ENCODE measurements at places on chromosomes 5 and 9.

DNA sequence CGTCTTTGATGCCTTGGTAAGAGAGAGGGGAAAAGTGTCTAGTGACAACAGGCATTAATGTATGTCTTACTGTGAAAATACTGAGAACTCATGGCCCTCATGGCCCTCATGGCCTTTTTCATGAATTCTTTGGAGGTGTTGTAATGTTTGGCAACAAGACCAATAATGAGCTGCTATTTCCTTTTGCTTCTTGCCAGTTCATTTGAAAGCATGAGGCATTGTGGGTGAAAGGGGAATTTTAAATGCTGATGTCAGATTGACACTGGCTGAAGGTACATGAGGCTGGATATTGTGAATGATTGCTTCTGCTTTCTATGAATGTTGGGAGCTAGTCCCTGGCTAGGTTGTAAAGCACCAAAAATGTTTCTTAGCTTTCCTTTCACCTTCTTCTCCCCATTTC lies 79.2 kb downstream of the DOCK2 start:
- no peak for DNase-seq

GRCh38 chr5:152218694-152219093 lies 186.4 kb downstream of the NMUR2 start:
- DNase-seq = no peak

GRCh38 chr9:113636693-113637092 lies 173.2 kb downstream of the RGS3 start:
- DNase-seq = no peak

DNA sequence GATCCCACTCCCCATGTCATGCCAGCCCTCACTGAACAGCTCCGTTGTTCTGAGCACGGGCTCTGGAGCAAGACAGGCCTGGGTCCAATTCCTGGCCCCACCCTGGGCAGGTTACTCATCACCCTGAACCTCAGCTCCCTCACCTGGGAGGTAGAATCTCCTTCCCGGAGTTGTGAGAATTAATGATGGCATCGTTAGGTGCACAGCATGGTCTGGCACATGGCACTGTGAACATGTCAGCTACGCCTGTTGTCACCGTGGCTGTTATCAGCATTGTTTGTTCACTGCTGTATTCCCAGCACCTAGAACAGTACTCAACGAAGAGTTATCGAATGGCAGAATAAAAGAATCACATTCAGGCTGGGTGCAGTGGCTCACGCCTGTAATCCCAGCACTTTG lies 43.0 kb downstream of the LRSAM1 start:
- no peak for DNase-seq

GRCh38 chr5:44909004-44909403 lies 100.3 kb downstream of the MRPS30 start:
- no peak for DNase-seq

DNA sequence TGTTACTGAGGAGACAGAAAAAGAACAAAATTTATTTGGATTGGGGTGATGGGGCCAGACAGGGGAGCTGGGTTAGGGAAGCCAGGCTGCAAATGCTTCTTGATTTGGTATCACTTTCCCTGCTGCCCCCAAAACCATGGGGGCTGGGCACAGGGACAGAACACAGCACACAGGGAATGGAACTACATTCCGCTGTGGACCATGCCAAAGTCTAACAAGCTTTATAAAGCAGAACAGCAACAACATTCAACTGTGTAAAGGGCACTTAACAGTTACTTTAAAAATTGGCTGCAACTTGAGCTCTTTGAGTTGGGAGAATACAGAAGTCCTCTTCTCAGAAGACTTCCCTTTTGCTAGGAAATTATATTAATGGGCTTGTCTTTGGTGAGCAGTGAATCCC lies 23.8 kb downstream of the C5orf58 start:
- DNase-seq = no peak

- DNase-seq = no peak
Observed at GRCh38 chr5:16809395-16810207, 126.5 kb downstream of the MYO10 start.

DNA sequence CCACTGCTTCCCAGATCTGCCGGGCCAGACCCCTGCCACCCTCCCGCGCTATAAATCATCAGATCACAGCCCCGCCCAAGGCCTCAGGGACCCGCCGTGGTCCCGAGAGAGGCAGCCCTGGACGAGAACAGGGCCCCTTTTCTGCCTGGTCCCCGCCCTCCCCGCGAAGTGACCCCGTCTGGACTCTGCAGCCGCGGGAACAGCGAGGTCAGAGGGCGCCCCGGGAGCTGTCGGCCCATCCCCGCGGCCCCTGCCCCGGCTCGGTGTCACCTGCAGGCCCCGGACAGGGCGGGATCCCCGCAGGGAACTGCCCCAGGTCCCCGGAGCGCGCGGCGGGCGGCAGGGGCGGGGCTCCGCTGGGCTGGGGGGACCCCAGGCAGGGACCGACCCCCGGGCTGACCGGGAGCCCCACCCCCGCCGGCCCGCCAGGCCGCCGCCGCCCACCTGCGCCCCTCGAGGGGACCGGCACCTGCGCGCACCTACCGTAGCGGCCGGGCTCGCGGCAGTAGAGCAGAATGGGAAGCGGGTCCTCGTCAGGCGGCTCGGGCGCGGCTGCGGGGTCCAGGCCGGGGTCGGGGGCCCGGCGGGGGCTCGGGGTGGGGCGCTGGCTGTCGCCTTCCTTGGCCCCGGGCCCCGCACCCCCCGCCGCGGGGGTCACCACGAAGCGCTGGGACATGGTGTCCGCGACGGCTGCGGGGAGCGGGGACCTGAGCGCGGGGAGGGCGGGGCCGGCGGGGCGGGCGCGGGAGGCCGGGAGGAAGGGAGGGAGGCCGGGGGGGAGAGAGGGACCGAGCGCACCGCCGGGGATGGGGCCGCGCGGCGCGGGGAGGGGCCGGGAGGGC lies 43.5 kb upstream of the SLC12A7 start:
- DNase-seq = no peak

- no peak for DNase-seq
Observed at GRCh38 chr5:135810188-135810943, 24.1 kb upstream of the SLC25A48 start.

GRCh38 chr9:121196389-121196788 lies 5.3 kb downstream of the RAB14 start:
- no peak for DNase-seq

DNA sequence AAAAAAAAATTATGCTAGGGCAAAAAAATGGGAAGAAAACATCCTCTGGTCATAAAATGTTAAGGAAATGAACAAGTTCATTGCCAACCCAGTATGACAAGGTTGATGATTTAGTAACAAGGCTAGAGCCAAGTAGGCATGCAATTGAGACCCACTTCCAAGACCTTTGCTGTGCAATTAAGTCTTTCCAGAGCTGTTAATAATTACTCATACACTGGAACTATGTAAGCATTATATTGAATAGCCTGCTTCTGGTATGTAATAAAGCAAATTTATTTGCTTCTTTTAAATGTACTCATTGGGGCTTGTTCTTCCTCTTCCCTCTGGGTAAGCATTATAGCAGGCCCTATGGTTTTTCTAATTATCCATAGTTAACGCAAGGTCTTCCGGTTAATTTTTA lies 32.5 kb upstream of the SNAPC3 start:
- no peak for DNase-seq

DNA sequence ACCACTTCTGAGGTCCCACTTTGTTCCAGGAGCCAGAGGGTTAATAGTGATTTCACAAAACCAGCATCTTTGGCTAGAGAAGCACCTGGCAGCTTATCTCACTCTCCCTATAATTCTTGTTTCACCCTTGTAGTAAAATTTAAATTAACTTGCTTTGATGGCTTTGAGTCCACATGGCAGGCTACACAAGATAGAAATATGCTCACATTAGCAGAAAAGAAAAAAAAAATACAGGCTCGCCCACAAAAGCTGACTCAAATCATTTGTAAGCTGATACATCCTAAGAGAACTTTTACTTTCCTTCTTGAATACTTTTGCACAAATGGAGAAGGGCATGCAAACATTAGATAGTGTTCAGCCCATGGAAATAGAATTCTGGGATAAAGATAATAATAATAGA lies 36.2 kb downstream of the TNFSF15 start:
- no peak for DNase-seq

- DNase-seq = no peak
Observed at GRCh38 chr9:38015266-38015665, 53.8 kb downstream of the SHB start.

GRCh38 chr9:94259077-94259862 lies at the start of gene ZNF169:
Gene ZNF169 (plus strand): TSS chr9:94259298. CDS start chr9:94278813, 19,515 bp downstream.
- DNase-seq = peak; percentile 59

DNA sequence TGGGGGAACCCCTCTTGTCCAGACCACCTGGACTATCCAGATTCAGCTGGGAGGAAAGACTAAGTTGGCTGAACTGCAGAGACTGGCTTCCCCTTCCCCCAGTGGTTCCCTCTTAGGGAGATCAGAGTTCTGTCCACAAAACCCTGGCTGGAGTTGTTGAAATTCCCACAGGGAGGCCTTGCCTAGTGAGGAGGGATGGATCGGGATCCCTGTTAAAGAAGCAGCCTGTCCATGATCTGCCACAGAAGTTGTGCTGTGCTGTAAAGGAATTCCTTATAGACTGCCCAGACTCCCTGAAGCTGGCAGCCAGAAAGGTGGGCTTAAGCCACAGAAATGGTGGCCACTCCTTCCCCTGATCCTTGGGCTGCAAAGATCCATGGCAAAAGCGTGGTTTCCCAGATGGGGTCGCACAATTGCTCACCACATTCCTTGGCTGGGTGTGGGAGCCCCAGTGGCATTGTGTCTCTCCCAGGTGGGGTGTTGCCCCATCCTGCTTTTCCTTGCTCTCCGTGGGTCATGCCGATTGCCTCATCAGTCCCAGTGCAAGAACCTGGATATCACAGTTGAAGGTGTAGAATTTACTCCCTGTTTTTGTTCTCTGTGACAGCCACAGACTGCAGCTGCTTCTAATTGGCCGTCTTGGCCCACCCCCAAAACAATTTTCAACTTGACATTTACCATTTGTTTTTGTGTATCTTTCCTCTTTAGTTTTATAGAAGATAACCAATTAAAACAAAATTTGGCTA lies 342.4 kb downstream of the FGF10 start:
- DNase-seq = no peak

GRCh38 chr5:125413496-125414274 lies 667.2 kb upstream of the ZNF608 start:
- DNase-seq = no peak

- no peak for DNase-seq
Observed at GRCh38 chr5:158543539-158544387, 556.0 kb downstream of the EBF1 start.

DNA sequence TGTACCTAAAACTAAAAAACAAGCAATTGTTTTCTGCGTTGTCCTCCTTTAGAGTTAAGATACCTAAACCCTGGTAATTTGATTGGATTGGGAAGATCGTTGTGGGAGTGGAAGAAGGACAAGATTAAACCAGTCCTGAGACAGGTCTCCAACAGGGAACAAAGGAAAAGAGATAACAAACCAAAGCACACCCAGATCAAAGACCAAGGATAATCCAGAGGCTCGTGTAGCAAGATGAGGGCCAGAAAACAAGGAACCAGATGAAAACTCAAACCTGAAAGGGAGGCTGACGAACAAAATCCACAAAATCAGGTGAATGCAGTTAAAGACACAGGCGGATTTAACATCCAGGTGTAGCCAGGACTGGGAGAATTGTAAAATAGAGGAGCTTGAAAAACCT lies 618.1 kb downstream of the SLCO4C1 start:
- DNase-seq = no peak
